Transverse colon (tissue), 4 donors: ENCODE measurements at places on chromosomes 11 and 22.

DNA sequence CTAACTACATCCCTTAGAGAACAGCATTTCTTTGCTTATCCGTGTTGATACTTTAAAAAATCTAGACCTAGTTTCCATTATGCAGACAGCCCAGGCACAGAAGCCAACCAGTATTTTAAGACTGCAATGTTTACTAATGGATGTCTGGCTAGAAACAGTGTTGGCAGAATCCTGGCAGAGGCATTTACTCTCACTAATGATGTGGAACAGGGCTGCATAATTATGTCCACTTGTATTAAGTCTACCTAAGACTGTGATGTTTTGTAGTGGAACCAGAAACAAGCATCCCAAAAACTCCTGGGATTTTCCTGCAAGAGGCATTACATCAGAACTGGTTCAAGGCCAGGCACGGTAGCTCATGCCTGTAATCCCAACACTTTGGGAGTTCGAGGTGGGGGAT lies 50.2 kb upstream of the PICALM start:
- no peak for DNase-seq

DNA sequence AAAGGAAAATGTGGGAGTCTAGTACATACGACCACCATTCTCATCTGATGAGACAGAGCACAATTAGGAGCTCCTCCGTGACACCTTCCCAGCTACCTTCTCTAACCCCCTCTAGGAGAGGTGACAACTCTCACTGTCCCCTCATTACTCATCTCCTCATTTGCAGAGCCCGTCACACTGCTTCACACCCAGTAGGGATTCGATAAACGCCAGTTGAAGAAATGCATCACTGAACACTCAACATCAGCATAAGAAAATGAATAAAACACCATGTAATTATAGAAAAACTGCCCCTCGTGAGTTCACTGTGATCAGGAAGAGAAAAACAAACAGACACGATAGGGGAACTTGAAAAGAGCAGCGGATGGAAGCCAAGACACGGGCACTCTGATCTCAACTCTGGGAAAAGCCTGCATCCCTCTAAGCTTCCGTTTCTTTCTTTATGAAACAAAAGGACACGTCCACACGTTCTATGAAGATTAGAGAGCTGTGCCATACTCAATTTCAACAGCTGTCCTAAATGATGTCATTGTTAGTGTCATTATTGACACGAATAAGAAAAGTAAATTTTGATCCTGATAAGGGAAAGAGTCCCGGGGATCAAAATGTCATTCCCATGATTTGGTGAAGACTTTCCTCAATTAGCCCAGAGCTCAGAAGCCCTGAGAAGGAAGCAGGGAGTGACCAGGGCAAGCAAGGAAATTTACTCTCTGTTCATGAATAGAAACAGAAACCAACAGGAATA lies 356.9 kb downstream of the LARGE1 start:
- DNase-seq = no peak

DNA sequence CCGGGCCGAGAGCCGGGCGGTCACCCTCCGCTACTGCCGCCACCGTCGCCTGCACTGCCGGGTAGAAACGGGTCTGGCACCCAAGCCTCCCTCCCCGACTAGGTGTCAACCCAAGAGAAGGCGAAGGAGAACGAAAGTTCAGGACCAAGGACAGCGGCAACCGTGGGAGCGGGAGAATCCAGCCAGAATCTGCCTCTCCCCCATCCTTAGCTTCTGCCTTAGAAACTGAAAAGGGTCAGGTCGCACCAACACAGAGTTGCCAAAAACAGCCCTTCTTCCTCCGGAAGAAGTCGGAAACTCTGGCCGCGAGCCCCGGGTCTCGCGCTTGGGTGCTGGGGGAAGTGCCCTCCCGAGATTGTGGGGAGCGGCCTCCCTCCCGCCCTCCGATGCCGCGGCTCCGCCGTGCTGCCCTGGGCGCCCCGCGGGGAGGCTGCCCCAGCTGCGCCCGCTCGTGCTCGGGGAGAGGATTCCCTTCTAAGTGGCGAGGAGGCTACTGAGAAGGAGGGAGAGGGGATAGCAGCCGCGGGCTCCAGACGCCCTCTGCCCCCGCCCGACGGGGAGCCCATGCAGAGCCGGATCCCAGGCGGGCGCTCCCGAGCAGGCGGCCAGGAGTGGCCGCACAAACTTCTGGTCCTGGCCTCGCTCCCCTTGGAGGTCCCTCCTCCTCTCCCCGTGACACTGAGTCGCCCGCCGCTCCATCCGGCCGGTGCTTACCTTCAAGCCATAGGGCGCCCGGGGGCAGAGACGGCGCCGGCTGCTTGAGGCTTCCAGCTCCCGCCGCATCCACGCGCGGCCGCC lies 637 bp downstream of the DRD2 start:
- peak; percentile 75 for DNase-seq

DNA sequence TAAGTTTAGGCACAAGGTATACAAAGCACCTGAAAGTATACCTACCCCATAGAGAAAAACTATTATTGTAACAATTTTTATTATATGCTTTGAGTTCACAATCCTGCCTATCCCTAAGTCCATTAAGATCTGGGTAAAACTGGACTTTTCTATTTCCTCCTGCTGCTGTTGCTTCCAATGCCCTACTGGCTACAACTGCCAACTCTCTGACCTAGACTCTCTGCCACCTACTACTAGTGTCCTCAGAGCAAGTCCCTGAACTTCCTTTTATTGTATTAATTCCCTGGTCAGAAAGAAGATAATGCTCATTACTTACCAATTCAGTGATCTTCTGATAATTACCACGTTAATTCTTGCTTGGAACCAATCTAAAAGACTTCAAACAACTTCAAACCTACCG lies 70.3 kb downstream of the RBFOX2 start:
- DNase-seq = no peak

DNA sequence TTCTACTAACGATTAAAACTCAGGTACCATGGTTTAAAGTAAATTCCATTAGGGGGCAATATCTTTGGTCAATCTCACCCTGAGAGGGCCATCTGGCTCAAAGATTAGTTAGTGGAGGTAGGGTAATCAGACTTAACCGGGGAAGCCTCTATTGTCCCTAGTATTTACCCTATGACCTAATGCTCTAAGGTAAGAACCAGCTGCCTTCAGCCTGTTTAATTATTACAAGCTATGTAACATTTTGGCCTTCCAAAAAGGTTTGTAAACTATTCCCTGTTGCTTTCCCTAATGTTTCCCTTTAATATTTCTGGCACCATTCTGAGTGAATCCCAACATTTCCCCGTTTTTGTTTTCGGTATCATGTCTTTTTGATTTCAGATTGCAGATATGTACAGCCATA lies 15.1 kb upstream of the GLYATL1 start:
- DNase-seq = no peak

DNA sequence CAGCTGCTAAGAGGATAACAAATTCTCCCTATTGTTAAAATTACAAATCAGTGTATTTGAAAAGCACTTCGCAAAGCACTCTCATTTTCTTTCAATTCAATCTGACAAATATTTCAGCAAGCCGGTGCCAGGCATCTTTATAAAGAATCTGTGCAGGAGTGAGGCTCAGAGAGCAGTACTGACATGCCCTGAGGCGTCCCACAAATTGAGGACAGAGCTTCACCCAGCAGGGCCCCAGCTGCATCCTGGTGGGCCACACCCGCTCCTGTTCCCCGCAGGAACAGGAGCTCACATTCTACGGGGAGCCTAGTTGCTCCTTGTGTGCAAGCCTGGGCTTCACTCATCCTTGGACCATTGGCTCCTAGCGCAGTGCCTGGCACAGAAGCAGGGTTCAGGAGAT lies 60.9 kb upstream of the EIF3D start:
- DNase-seq = no peak

- DNase-seq = no peak
Observed at GRCh38 chr11:22415476-22415875, 77.3 kb downstream of the SLC17A6 start.

- DNase-seq = no peak
Observed at GRCh38 chr11:12472401-12473005, 95.1 kb downstream of the PARVA start.

DNA sequence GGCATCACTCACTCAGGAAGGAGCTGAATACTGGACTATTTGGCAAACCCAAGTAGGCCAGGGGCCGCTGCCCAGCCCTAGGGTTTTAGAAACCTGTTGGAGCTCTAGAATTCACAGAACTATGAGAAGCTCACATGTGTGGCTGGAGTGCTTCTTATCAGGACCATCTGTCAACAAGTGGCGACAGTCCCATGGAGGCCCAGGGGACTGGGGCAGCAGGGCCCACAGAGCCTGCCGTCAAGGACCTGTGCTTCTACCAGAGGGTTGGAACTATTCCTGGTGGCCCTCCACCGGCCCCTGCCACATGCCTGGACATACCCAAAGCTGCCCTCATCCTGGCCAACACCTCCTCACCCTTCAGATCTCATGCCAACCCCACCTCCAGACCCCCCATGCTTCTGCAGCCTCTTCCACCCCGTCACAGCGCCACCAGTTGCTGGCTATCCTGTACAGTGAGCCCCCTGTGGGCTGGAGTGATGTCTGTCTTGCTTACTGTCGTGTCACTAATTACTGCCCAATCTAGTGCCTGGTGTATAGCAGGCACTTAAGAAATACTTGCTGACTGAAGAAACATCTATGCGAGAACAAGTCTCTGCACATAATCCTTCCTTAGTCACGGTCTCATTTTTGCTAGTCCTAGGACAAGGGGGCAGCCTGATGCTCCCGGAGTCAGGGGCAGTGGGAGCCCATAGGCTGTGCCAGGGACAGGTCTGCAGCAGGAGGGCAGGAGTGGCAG lies 27.2 kb upstream of the RASL10A start:
- DNase-seq = no peak

DNA sequence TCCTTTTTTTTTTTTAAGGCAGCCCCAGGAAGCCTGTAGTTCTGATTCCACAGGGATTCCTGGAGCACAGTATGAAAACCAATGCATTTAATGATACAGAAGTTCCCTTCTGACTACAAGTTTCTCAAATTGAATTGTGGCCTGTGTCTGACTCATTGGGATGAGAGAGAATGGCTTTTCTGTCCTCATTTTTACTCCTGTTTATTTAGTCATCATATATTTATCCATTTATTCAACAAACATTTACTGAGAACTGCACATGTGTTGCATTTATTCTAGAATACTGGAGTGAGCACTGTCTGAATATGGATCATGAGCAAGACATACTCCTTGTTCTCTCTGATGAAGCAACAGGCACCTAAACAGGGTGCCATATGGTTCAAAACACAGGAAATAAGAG lies 231.2 kb downstream of the NTM start:
- no peak for DNase-seq

- DNase-seq = no peak
Observed at GRCh38 chr22:24353121-24353520, 74.3 kb upstream of the ADORA2A start.
